ENCODE measurements at places on chromosomes 1 and 21.

- DNase-seq, result no peak
These were observed 96.3 kb downstream of the NIBAN1 start for GRCh38 chr1:184878002-184878401.

- peak; percentile 7 for DNase-seq
These were observed 49.4 kb upstream of the BOLA1 start for GRCh38 chr1:149849947-149850360.

DNA sequence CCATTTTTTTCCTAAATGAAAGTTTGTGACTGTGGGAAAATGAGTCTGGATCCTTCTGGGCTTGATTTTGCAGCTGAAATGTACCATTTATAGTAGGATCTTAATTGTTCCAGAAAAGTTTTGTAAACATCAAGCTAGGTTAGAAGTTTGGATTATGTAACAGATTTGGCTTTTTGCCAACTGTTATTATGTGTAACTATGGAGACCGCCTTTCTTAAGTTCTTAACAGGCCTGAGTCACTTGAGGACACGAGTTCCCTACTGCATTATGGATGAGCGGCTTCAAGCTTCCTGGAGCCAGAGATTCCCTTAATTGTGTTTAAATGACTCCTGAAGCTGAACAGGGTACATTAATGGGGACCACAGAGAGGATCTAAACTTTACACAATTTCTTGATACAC lies 22.2 kb downstream of the SLC25A33 start:
- peak; percentile 76 for DNase-seq

DNA sequence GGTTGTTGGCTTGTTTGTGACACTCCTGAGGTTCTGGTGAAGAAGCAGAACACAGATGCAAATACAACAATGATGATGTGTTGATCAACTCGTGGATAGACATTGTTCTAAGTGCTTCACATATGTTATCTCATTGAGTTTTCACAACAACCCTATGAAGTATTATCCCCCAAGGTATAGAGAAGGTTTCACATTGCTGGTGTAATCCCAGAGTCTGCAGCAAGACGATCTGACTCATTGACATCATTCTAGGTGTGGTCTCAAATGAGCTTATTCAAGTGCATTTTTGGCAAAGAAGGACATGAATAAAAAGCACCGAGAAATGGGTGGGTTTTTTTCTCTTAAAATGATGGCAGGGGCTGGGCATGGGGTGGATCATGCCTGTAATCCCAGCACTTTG lies 64.1 kb upstream of the SCAF4 start:
- DNase-seq, result no peak

- no peak for DNase-seq
These were observed 691.3 kb upstream of the CXADR start for GRCh38 chr21:16821588-16821987.

- no peak for DNase-seq
These were observed 10.9 kb downstream of the PRDX6 start for GRCh38 chr1:173488001-173488400.

GRCh38 chr1:104780470-104781078 lies 1030.9 kb downstream of the AMY1C start:
- peak; percentile 44 for DNase-seq

- no peak for DNase-seq
These were observed 13.0 kb upstream of the ZNF692 start for GRCh38 chr1:248871837-248872401.

- no peak for DNase-seq
These were observed 40.4 kb downstream of the GATAD2B start for GRCh38 chr1:153882296-153882912.

- DNase-seq, result no peak
These were observed 38.7 kb downstream of the CHAF1B start for GRCh38 chr21:36423771-36424433.

GRCh38 chr1:200154069-200154767 lies 126.7 kb downstream of the NR5A2 start:
- no peak for DNase-seq

GRCh38 chr1:110067893-110068645 lies 2.4 kb downstream of the ALX3 start:
- no peak for DNase-seq

- peak; percentile 78 for DNase-seq
These were observed 74.6 kb downstream of the DMRTA2 start for GRCh38 chr1:50348449-50349241.

DNA sequence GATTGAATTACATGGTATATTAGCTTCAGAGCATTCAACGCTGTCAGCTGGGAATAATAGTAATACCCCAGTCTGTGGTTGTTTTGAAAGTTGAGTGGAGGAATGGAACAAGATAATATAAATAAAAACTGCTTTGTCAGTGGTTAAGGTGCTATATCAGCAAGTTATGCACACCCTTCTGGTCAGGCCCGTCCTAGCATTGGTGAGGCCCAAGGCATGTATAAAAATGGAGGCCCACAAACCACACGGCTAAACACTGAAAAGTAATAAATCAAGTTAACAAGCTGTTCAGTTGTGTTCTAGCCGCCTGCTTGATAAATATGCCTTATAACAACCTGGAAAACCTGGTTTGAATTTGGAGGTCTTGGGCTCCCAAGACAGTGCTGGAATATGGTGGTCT lies 77.4 kb downstream of the PSMG1 start:
- no peak for DNase-seq

DNA sequence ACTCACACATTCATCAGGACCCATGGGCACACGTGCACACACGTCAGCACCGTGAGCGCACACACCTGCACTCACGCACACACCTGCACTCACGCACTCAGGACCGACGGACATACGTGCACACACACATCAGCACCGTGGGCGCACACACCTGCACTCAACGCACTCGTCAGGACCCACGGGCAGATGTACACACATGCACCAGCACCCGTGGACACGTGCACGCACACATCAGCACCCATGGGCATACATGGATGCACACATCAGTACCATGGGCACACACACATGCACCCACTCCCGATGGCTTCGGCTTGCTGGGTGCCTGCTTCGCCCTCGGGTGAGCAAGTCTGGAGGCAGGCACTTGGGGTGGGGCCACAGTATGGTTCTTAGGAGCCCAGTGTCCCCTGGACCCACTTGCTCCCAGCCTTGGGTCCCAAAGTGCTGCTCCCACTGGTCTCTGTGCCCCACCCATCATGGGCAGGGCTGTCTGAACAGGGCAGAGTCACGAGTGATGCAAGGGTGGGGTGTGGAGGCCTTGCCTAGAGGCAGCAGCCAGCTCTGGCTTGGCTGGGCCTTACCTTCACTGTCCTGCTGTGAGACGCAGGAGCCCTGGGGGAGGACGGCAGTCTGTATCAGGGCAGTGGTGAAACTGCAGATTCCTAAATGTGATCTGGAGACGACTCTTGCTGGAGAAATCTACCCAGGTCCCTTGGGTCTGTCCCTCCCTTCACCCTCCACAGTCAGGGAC lies 49.8 kb downstream of the SKI start:
- no peak for DNase-seq

DNA sequence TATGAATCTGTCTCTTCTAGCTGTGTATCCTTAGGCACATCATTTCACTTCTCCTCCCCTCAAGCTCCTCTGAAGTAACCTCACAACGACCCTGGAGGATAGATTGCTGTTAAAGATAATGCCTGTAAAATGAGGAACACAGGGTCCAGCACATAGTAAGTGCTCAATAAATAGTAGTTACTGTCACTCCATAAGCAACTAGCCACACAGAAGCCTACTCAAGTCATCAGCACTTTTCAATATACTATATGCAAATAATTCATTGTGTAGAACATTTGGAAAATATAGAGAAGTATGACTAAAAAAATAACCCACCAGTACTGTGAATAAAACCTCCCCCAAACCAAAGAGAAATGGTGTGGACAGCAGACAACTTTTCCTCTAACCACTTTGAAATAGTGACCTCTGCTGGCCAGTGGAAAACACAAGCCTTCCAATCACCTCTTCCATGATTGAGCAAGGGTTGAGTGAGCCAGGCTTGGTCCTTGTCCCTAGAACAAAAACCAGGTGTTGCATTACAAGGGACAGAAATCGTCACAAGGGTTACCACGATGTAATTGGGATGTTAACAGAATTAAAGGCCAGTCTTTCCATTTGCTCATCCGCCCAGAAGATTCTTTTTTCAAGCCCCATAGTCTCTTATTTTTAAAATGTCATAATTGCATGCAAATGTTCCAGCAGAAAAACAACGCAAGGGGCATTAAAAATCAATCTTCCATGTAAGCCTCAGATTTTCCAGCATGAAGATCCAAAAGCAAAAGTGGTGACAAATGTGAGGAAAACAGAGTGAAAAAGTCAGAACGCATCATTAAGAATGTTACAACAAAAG lies 15.7 kb upstream of the GLIS1 start:
- peak; percentile 38 for DNase-seq

GRCh38 chr1:183164340-183164739 lies 21.7 kb upstream of the LAMC2 start:
- DNase-seq, result no peak

DNA sequence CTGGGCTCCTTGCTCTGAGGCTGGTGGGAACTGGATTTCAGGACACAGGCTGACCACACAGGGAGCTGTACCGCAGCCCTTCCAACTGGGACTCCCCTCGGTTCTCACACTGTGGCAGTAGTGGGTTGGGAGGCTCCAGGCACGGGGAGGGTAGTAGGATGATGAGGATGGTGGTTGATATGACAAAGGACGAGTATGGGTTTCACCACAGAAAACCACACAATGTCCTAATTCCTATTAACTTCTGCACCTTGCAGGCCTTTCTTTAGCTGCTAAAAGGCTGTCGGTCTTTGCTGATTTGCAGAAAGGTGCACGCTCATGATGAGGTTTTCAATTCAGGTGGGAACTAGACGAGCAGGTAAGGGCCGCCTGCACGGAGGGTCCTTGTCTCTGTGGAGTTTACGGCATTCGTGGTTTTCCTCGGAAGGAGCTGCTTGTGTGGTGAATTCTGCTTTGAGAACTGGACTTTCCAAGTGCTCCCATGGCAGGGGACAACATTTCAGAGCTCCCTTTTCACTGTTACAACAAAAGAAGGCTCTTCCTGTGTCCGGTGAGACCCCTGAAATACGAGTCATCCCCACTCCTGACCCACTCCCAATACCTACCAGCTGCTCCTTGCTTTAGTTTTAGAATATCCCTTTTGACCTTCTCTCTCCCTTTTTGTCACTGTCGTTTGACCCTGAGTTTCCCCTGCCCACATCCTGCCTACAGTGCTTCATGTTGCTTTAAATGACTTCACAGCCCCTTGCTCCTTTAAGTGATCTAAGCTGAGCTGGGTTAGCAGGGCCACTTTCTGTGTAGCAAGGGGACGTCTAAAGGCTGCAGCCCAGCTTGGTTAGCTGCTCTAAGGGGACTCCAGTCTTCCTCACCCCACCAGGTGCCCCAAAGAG lies 125.1 kb downstream of the MRPS6 start:
- DNase-seq, result no peak

GRCh38 chr21:42646836-42647235 lies 6.6 kb upstream of the PDE9A start:
- DNase-seq, result no peak

- no peak for DNase-seq
These were observed 278.8 kb downstream of the KIF26B start for GRCh38 chr1:245433561-245433960.

GRCh38 chr1:162712317-162713029 lies 78.0 kb upstream of the HSD17B7 start:
- DNase-seq, result no peak

- DNase-seq, result no peak
These were observed 174.0 kb downstream of the CRB1 start for GRCh38 chr1:197441999-197442414.

- DNase-seq, result no peak
These were observed 6.7 kb downstream of the PFDN2 start for GRCh38 chr1:161111117-161111516.

- DNase-seq, result no peak
These were observed 53.8 kb upstream of the ATP1B1 start for GRCh38 chr1:169052727-169053126.

- DNase-seq, result no peak
These were observed 1180.3 kb upstream of the B3GALT2 start for GRCh38 chr1:194366705-194367104.

- no peak for DNase-seq
These were observed 16.3 kb downstream of the SPATA46 start for GRCh38 chr1:162360237-162360873.

GRCh38 chr1:169113613-169114119 lies 7.2 kb downstream of the ATP1B1 start:
- no peak for DNase-seq
